ENCODE measurements at places on chromosomes 2 and 18. TPM values are rescaled to one million over a fixed set of nuclear protein-coding genes. Genes with fewer than 3 reads are reported as not detected.
A peak's percentile ranks its signal among the peaks of the same experiment; 100 is the strongest.

DNA sequence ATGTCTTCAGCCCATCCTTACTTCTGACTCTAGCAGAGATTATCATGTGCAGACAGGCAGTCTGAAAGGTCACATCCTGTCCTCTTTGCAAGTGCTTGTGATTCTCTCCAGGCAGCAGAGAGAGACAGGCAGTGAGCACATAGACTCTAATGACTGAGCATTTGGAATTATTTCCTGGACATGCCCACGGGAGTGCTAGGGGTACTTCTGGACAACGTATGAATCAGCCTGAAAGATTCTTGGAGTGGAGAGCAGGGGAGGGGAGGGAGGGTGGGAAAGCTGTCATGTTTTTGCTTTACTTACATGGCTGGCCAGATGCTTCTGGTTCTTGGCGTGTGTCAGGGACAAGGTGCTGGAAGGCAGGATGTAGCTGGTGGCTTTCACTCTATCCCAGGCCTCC lies 150.6 kb downstream of the RIF1 start:
- no peaks in the 10 kb centered on the region for H3K36me3 ChIP-seq
- H3K4me1 ChIP-seq = no peaks in the 10 kb centered on the region
- H3K27me3 ChIP-seq = no peaks in the 10 kb centered on the region
- DNase-seq = no peak

- no peak overlapping the region for H3K27ac ChIP-seq
- no peaks in the 10 kb centered on the region for H3K36me3 ChIP-seq
- peak; percentile 39 for DNase-seq
- H3K27me3 ChIP-seq = peaks cover 100% of the 10 kb centered on the region
- peak overlapping the region; percentile 28 for H3K4me3 ChIP-seq
These were observed 559 bp downstream of the HOXD1 start for GRCh38 chr2:176188774-176189680.

- H3K4me3 ChIP-seq = no peak overlapping the region
- H3K27ac ChIP-seq = no peak overlapping the region
- no peak for DNase-seq
These were observed 57.4 kb downstream of the CCBE1 start for GRCh38 chr18:59639821-59640220.

- DNase-seq = peak; percentile 21
- H3K4me3 ChIP-seq = peak overlapping the region; percentile 91
- peaks cover 21% of the 10 kb centered on the region for H3K4me1 ChIP-seq
- H3K27ac ChIP-seq = no peak overlapping the region
- no peaks in the 10 kb centered on the region for H3K27me3 ChIP-seq
- no peaks in the 10 kb centered on the region for H3K36me3 ChIP-seq
These were observed 104.2 kb downstream of the SPTBN1 start for GRCh38 chr2:54560146-54560881.

DNA sequence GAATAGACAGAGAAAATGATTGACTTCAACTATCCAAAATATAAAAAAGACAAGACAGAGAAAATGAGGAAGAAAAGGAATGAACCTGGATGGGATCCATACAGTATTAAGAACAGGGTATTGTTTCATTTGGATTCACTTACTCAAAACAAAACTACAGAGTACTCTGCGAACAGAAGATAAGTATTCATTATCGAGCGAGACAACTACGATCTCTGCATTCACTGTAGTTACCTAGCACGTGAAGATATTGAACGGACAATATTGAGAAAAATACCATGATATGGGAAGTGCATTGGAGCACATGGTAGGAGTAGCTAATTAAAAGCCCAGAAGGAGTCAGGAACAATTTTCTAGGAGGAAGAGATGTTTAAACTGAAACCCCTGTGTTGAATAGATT lies 1.0 kb upstream of the ORC2 start:
- H3K4me3 ChIP-seq = peak overlapping the region; percentile 91
- no peak for DNase-seq
- H3K4me1 ChIP-seq = peaks cover 25% of the 10 kb centered on the region
- no peaks in the 10 kb centered on the region for H3K27me3 ChIP-seq
- no peaks in the 10 kb centered on the region for H3K36me3 ChIP-seq

DNA sequence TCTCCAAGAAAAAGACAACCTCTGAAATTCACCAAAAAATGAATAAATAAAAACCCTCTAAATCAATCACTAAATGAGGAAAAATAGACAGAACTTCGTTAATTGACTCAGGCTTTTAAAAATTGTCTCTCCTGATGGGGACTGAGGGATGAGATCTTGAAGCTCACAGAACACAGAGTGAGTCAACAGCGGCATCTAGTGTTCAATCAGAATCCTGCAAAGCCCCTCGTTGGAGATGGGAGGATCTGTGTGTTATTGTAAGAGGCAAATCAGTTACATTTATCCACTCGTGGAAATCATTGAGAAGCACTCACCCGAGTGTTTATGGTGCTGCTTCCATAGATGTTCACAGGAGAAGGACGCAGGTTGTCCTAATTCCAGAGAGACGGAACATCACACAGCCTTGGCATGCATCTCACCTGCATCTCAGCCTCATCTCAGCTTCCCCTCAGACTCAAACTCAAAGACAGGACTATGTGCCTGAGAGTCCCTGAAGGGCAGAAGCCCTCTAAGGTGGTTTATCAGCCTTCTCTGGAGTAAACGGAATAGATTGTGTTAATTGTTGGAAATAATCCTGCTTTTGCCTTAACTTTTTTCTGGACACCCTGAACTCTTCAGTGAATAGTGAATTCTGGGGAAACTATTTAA lies 82.0 kb downstream of the MREG start:
- H3K36me3 ChIP-seq = no peaks in the 10 kb centered on the region
- H3K4me1 ChIP-seq = no peaks in the 10 kb centered on the region
- H3K4me3 ChIP-seq = no peak overlapping the region
- H3K27me3 ChIP-seq = no peaks in the 10 kb centered on the region

DNA sequence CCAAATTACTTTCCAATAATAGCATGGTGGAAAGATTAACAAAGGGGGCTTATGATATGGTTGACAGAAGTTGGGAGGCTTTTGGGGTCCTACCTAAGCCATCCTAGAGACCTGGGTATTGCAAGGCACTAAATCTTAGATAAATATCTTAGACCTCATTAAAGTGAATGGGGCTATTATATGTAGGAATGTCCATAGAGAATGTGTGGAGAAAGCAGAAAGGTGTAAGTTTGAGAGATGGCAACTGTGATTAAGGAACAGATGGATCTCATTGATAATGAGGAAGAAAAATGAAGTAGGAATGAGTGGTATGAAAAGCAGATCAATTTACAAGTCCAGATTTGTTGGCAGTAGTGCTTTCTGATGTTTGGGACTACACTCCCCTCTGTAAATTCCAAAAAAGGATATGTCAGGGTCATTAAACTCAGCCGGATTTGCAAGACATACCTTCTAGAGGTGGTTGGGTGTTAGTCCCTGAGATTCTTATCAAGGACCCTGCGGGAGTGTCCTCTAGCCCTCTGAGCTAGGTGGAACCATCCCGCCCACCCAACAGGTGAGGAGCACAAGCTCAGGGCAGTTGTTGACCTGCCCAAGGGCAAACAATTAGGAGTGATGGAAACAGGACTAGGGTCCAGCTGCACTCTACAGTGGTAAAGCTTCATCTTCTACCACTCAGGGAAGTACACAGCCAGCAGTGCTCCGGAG lies 12.1 kb downstream of the TCF7L1 start:
- no peaks in the 10 kb centered on the region for H3K4me1 ChIP-seq
- H3K4me3 ChIP-seq = no peak overlapping the region
- H3K36me3 ChIP-seq = no peaks in the 10 kb centered on the region
- H3K27me3 ChIP-seq = no peaks in the 10 kb centered on the region
- no peak for DNase-seq

- H3K4me3 ChIP-seq = no peak overlapping the region
- DNase-seq = no peak
- H3K27ac ChIP-seq = no peak overlapping the region
- H3K27me3 ChIP-seq = peaks cover 98% of the 10 kb centered on the region
These were observed 2.7 kb upstream of the SIX2 start for GRCh38 chr2:45011621-45012602.

DNA sequence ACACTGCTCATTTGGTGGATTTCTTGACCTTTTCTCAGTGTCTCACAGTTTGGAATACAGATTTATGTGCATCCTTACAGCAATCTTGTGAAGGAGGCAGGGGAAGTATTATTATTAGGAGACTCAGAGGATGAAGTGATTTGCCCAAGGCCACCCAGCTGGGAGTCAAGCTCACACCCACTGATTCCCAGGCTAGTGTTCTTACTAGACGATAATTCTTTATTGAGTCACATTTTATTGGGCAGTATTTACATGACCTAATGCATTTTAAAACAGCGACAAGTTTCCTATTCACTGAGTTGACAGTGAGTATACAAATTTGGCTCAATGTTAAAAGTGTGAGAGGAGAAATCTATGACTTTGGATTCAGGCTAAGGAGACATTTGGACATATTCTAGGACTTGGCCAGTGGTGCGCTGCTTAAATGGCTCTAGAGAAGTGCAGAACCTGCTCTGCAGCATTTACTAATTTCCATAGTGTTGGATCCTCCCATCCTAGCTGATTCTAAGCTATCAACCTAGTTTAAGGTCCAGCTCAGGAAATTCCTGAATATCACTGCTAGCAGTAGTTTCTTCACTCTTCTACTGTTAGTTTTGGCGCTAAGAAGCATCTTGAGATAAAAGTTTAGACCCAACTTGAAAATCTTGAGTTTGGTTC lies 199.3 kb downstream of the MTX2 start:
- no peaks in the 10 kb centered on the region for H3K27me3 ChIP-seq
- H3K4me3 ChIP-seq = no peak overlapping the region
- DNase-seq = no peak
- H3K4me1 ChIP-seq = peaks cover 4% of the 10 kb centered on the region

GRCh38 chr2:146634230-146635097 lies 1210.4 kb upstream of the ACVR2A start:
- H3K4me3 ChIP-seq = no peak overlapping the region
- no peaks in the 10 kb centered on the region for H3K4me1 ChIP-seq
- no peak for DNase-seq
- no peaks in the 10 kb centered on the region for H3K36me3 ChIP-seq
- H3K27ac ChIP-seq = no peak overlapping the region

- no peak overlapping the region for H3K27ac ChIP-seq
- no peak overlapping the region for H3K4me3 ChIP-seq
- DNase-seq = no peak
- H3K27me3 ChIP-seq = no peaks in the 10 kb centered on the region
- no peaks in the 10 kb centered on the region for H3K4me1 ChIP-seq
- no peaks in the 10 kb centered on the region for H3K36me3 ChIP-seq
These were observed 207.9 kb upstream of the RAB6C start for GRCh38 chr2:129771418-129772189.

- peak; percentile 20 for DNase-seq
- H3K4me3 ChIP-seq = no peak overlapping the region
- H3K27me3 ChIP-seq = no peaks in the 10 kb centered on the region
- H3K36me3 ChIP-seq = no peaks in the 10 kb centered on the region
These were observed 288.4 kb upstream of the TRIB2 start for GRCh38 chr2:12428324-12428723.

- H3K27ac ChIP-seq = no peak overlapping the region
- H3K36me3 ChIP-seq = no peaks in the 10 kb centered on the region
- no peak overlapping the region for H3K4me3 ChIP-seq
- no peaks in the 10 kb centered on the region for H3K27me3 ChIP-seq
- no peak for DNase-seq
These were observed 22.6 kb upstream of the SUCLG1 start for GRCh38 chr2:84481702-84482101.

- H3K27me3 ChIP-seq = no peaks in the 10 kb centered on the region
- no peaks in the 10 kb centered on the region for H3K36me3 ChIP-seq
- no peak overlapping the region for H3K27ac ChIP-seq
- no peaks in the 10 kb centered on the region for H3K4me1 ChIP-seq
These were observed 115.3 kb downstream of the FEZ2 start for GRCh38 chr2:36482576-36483214.

- H3K36me3 ChIP-seq = no peaks in the 10 kb centered on the region
- DNase-seq = no peak
- no peaks in the 10 kb centered on the region for H3K4me1 ChIP-seq
- H3K27ac ChIP-seq = no peak overlapping the region
- no peak overlapping the region for H3K4me3 ChIP-seq
These were observed 114.7 kb upstream of the RAB6C start for GRCh38 chr2:129864719-129865118.

DNA sequence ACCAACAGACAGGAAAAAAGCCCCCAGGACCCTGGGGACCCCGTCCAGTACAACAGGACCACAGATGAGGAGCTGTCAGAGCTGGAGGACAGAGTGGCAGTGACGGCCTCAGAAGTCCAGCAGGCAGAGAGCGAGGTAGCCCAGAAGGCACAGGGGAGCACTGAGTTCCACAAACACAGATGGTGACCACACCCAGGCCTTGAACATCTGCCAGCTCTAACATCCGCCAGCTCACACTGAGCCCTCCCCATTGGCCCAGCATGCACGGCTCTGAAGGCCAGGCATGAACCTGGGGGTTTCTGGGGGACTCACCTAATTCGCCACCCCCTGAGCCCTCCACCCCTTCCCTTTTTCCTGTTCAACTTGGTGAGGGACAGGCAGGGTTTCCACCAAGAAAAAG lies 25.6 kb upstream of the PRLH start:
- H3K27ac ChIP-seq = no peak overlapping the region
- no peak for DNase-seq
- no peaks in the 10 kb centered on the region for H3K36me3 ChIP-seq
- H3K4me1 ChIP-seq = peaks cover 6% of the 10 kb centered on the region
- H3K27me3 ChIP-seq = no peaks in the 10 kb centered on the region

GRCh38 chr2:223863491-223863890 lies 26.1 kb upstream of the AP1S3 start:
- no peak for DNase-seq
- H3K36me3 ChIP-seq = no peaks in the 10 kb centered on the region
- H3K27ac ChIP-seq = no peak overlapping the region
- no peaks in the 10 kb centered on the region for H3K27me3 ChIP-seq

DNA sequence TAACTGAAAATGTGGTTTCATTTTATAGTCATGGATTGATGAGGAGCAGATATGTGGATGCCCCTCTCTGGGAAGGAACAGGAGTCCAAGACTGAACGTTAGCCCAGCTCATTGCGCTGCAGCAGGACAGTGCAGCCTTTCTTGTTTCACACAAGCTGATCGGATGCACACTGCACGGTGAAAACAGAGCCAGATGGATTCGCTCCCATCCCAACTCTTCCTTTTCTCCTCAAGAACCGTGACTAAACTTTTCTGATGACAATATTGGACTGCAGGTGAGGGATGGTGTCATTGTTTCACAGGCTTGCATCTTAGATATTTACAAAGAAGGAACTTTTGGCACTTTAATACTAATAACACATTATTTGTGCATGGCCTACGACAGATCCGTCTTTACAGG lies 33.8 kb upstream of the COPS8 start:
- H3K4me3 ChIP-seq = no peak overlapping the region
- no peak overlapping the region for H3K27ac ChIP-seq
- no peaks in the 10 kb centered on the region for H3K4me1 ChIP-seq

GRCh38 chr2:100919316-100919715 lies 82.8 kb upstream of the RPL31 start:
- no peak overlapping the region for H3K4me3 ChIP-seq
- H3K27me3 ChIP-seq = no peaks in the 10 kb centered on the region
- peak; percentile 58 for DNase-seq
- no peak overlapping the region for H3K27ac ChIP-seq
- H3K36me3 ChIP-seq = no peaks in the 10 kb centered on the region

GRCh38 chr2:222205136-222205535 lies 93.7 kb downstream of the PAX3 start:
- peak; percentile 25 for DNase-seq
- no peaks in the 10 kb centered on the region for H3K36me3 ChIP-seq
- H3K27me3 ChIP-seq = peaks cover 13% of the 10 kb centered on the region
- peaks cover 6% of the 10 kb centered on the region for H3K4me1 ChIP-seq

GRCh38 chr2:235541016-235541415 lies 47.2 kb downstream of the AGAP1 start:
- no peaks in the 10 kb centered on the region for H3K27me3 ChIP-seq
- no peak overlapping the region for H3K27ac ChIP-seq
- DNase-seq = no peak
- H3K36me3 ChIP-seq = no peaks in the 10 kb centered on the region

The NIFK gene
- total RNA-seq = 39.3 TPM

The LYG2 gene
- total RNA-seq = not detected

The ZAP70 gene
- not detected for total RNA-seq

The CRYGD gene
- total RNA-seq = not detected
